ENCODE measurements at places on chromosomes 7 and 10. TPM values are rescaled to one million over a fixed set of nuclear protein-coding genes. Genes with fewer than 3 reads are reported as not detected.

DNA sequence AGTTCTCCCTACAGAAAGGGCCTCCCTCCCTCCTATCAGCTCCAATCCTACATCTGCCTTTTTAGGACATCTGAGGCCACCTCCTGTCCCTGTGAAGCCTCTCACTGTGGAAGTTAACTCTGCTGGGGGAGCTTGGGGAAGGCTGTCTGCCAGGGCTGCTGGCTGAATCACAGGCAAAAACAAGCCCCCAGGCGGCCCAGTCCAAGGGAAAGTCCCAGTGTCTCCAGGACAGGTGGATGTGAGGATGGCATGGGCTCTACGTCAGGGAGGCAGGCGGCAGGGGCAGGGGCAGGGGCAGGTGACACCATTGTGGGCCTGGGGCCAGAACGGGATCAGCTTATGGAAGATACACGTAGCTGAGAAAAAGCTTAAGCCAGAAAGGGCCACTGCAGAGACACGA, 240.2 kb downstream of the MAD1L1 start:
- no peak for ATAC-seq

DNA sequence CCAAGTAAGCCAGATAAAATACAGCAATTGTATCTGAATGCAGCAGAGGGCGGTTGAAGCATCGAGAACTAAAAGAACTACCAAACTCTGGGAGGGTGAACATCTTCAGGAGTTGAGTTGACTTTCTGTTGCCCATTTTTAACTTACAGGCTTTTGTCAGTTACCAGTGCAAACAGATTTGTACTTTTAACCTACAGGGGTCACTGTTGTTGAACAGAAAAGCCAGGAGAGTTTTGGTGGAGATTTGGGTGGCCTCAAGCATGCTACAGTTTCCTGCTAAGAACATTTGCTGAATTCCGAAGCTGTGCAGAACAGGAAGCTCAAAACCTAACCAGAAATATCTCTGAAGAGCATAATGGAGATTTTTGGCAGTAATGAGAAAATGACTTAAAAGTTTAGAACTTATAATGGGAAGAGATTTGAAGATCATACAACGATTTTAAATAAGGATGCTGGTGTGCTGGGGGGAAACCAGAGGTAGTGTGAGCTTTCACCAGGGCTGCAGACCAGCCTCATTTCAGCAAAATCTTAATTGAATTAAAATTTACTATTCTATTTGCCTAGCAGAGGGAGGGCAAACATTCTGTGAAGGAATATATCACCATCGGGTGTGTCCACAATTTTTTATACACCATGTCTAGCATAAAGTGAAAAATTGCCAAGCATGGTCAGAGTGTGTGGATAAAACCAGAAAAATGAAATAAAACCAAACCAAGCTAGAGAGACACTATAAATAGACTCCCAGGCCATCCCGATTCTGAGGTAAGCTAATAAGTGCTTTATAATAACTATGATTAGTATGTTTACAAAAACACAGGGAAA, 208.6 kb upstream of the CCDC6 start:
- no peak for ATAC-seq

CAV1 gene
- 772 TPM for total RNA-seq

- no peak for ATAC-seq
These were observed 5.1 kb upstream of the FAM133B start for GRCh38 chr7:92595281-92595680.

- ATAC-seq: no peak
These were observed 134.1 kb downstream of the CCNY start for GRCh38 chr10:35470248-35470924.

PON1 gene
- total RNA-seq: not detected

DNA sequence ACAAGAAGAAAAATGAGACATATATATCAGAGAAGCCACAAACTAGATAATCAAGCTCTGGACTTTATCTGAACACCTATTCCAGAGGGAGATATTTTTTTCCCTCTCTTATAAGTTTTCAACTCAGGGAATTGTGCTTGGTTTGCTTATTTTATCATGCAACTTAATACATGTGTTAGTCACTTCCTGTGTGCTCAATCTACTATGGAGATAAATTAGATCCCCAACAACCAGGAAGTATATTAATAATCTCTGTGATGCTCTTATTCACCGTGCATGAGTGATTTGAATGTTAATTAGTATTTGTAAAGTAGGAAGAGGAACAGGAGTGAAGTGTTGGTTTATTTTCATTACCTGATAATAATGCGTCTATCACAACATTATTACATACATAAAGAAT, 38.8 kb upstream of the ZNF365 start:
- ATAC-seq: no peak

DNA sequence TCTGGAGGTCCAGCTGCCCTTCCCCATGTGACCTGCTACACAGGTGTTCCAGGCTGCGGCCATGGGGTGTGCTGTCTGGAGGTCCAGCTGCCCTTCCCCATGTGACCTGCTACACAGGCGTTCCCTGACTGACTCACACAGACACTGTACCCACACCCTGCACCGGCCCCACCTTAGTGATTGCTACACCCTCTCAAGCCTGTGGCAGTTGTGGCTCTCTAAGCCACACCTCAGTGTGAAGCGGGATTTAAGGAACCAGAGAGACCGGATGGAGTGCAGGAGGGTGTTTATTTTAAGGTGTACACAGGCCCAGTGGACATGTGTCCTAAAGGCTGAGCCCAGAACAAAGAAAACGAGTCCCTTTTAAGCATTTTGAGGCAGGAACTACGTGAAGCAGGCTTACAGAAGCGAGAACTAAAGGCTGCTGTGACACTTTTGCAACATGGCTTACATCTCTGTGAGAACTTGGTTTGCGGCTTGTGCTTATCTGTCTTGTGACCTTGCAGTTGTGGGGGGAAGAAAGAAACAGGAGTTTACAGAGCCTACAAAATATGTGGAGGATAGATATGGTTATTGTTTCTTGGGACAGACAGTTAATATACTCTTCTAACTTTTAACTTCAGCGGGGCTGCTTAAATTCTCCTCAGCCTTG, 326.4 kb downstream of the PAXIP1 start:
- ATAC-seq: no peak

DCLRE1A gene
- 4.2 TPM for total RNA-seq

DNA sequence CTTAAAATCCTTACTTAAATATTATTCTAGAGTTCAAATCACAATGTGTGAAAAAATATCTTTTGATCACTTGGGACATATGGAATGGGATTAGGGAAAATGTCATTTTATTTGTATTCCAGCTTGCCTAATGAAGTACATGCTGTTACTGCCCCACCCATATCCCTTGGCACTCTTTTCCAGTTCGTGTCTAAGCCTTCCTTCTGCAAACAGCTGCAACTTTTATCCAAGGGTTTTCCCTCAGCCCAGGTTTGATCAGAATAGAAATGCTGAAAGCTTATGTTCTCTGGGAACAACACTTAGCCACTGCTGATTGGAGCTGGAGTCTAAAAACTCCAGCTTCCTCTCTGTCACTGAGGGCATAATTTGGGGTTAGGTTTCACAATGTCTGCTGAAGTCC, 214.1 kb upstream of the FAM3C start:
- no peak for ATAC-seq
